Gastrocnemius medialis (tissue), 4 donors: ENCODE measurements at places on chromosomes 11 and 22. TPM values are rescaled to one million over a fixed set of nuclear protein-coding genes. Genes with fewer than 3 reads are reported as not detected.

The SCN3B gene
- 3.0 TPM for total RNA-seq

DNA sequence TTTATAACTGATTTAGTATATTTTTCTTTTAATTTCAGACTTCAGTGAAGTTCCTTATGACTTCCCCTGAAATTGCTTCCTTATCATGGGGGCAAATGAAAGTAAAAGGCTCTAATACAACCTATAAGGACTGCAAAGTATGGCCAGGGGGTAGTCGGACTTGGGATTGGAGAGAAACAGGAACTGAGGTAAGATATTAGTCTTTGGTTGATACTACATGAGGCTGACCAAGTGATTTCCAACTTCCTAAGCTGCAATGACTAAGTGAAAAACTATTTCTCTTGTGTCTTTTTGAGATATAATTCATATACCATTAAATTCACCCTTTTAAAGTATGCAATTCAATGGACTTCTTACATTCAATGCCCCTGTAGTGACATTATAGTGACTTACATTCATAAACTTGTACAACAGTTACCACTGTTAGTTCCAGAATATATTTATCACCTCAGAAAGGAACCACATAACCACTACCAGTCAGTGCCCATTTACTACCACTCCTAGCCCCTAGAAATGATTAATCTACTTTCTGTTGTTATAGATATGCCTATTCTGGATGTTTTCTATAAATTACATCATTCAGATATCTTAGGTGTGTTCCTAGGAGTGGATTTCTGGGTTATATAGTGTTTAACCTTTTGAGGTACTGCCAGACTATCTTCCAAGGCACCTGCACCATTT, 21.6 kb downstream of the AAMDC start:
- no peak for DNase-seq

DNA sequence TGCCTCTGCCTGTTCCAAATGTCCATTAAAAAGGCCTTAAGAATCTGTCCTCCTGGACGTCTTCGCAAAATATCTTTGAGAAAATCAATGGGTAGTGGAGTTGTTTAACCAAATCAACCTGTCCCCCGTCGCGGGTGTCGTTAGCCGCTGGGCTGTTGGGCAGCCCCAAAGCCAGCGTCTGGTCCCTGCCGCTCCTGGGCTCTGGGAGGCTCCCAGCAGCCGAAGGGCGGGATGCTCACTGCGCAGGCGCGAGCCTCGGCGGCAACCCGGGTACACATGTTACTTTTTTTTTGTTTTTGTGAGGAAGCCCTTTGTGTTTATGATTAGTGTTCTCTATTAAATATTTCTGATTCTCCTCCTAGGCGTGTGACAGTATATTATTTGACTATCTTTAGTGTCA, 12.6 kb downstream of the MMP10 start:
- DNase-seq, result no peak

- no peak for DNase-seq
Measured at GRCh38 chr22:43658823-43659222, 153.3 kb downstream of the EFCAB6 start.

The MS4A15 gene
- not detected for total RNA-seq

The TRPC6 gene
- not detected for total RNA-seq

- no peak for DNase-seq
Measured at GRCh38 chr22:50640857-50641647, 13.1 kb upstream of the ARSA start.

GRCh38 chr22:43424666-43425630, 13.1 kb downstream of the MPPED1 start:
- no peak for DNase-seq

The FGF19 gene
- total RNA-seq, result not detected

GRCh38 chr22:20933910-20934309, 16.7 kb downstream of the CRKL start:
- no peak for DNase-seq

DNA sequence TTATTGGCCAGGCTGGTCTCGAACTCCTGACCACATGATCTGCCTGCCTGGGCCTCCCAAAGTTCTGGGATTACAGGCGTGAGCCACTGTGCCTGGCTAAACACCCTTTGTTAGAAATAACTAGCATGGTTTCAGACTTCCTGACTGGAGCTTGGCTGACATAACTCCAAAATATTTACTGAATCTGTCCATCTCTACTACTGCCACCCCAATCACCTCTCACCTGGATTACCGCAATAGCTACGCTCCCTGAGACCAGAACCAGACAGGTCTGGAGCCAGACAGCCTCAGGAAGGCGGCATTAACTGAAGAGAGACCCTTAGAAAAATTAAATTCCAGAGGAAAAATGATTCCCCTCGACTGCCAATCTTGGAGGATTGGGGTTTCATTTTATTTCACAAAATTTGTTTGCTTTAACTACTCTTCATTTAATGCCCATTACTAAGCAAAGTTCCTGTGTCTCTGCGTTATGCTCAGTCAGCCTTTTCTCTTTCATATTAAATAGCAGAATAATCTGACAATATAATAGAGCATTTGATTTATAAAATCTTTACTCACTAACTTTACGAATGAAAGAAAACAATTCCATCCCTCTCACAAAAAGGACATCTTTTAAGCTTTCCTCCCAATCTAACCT, 13.1 kb downstream of the TMEM25 start:
- DNase-seq, result no peak

GRCh38 chr11:94400050-94400449, 1.2 kb downstream of the GPR83 start:
- DNase-seq, result no peak

GRCh38 chr11:83914995-83915394, 628.8 kb upstream of the CCDC90B start:
- DNase-seq, result no peak

GRCh38 chr11:111983187-111983986, 41.8 kb upstream of the DLAT start:
- DNase-seq, result no peak

DNA sequence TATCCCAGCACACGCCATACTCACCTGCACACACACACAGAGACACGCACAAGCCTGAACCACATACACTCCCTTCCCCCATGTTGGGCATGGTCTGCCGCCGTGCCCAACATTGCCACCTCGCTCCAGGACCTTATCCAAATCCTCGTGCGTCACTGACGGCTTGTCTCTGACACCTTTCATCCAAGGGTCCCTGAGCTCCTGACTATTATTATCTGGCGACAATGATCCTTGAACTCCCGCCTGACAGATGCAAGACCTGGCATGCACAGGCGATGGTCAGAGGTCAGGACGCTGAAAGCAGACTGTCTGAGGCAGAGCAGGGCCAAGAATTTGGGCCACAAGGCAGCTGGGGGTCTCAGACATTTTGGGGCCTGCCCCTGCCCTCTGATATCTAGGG, 4.2 kb downstream of the MB start:
- peak; percentile 90 for DNase-seq

- no peak for DNase-seq
Measured at GRCh38 chr11:59898650-59899049, 20.1 kb downstream of the OOSP3 start.

- DNase-seq, result no peak
Measured at GRCh38 chr22:49010070-49010863, 817.4 kb downstream of the BRD1 start.

DNA sequence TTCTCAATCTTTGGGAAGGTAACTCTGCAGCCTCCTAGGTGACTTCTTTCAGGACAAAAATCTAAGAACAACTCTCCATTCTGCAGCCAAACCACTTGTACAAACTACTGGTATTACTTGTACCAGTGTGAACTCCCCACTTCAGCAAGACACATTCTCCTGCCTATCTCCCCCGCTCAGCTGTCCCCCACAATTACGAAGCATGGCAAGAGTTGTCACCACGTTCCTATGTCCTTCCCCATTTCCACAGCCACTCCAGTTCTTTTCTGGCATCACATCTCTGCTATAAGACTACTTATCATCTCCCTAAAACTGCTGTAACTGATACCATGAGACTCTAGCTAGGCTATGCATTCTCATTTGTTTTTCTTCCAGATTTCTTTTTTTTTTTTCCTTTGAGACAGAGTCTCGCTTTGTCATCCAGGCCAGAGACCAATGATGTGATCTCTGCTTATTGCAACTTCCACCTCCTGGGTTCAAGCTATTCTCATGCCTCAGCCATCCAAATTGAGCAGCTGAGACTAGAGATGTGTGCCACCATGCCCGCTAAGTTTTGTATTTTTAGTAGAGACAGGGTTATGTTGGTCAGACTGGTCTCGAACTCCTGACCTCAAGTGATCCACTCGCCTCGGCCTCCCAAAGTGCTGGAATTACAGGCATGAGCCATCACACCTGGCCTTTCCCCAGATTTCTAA, 71.9 kb upstream of the CDON start:
- DNase-seq, result no peak

The BCO2 gene
- total RNA-seq, result 5.8 TPM

- no peak for DNase-seq
Measured at GRCh38 chr11:34226210-34226609, 120.8 kb downstream of the NAT10 start.
